ENCODE measurements at places on chromosomes 16 and 17. TPM values are rescaled to one million over a fixed set of nuclear protein-coding genes. Genes with fewer than 3 reads are reported as not detected.

The MYH1 gene
- total RNA-seq: not detected

The CCL17 gene
- not detected for total RNA-seq

The HOXB9 gene
- not detected for total RNA-seq

The RNF157 gene
- 18.9 TPM for total RNA-seq

The AANAT gene
- not detected for total RNA-seq

The AATK gene
- total RNA-seq: 385 TPM

The TAC4 gene
- not detected for total RNA-seq

The SPN gene
- total RNA-seq: 1.5 TPM

The PDE6G gene
- total RNA-seq: not detected

The CES3 gene
- 9.2 TPM for total RNA-seq

The LDHD gene
- 48.7 TPM for total RNA-seq
